Colonic mucosa (tissue), 4 donors: ENCODE measurements at places on chromosomes 1 and 21. TPM values are rescaled to one million over a fixed set of nuclear protein-coding genes. Genes with fewer than 3 reads are reported as not detected.

The LMX1A gene
- total RNA-seq, result 0.22 TPM

The VAV3 gene
- 73.0 TPM for total RNA-seq

The CFHR2 gene
- total RNA-seq, result not detected

- peak overlapping the region; percentile 29 for H3K27ac ChIP-seq
- no peaks in the 10 kb centered on the region for H3K36me3 ChIP-seq
- H3K4me3 ChIP-seq, result peak overlapping the region; percentile 22
- peak; percentile 87 for DNase-seq
Measured at GRCh38 chr1:10494754-10495474, 20.2 kb downstream of the PEX14 start.

- no peak overlapping the region for H3K4me3 ChIP-seq
- no peaks in the 10 kb centered on the region for H3K27me3 ChIP-seq
- DNase-seq, result no peak
- H3K36me3 ChIP-seq, result no peaks in the 10 kb centered on the region
- no peaks in the 10 kb centered on the region for H3K4me1 ChIP-seq
- no peak overlapping the region for H3K27ac ChIP-seq
Measured at GRCh38 chr1:157145076-157145475, 6.9 kb upstream of the ETV3 start.

DNA sequence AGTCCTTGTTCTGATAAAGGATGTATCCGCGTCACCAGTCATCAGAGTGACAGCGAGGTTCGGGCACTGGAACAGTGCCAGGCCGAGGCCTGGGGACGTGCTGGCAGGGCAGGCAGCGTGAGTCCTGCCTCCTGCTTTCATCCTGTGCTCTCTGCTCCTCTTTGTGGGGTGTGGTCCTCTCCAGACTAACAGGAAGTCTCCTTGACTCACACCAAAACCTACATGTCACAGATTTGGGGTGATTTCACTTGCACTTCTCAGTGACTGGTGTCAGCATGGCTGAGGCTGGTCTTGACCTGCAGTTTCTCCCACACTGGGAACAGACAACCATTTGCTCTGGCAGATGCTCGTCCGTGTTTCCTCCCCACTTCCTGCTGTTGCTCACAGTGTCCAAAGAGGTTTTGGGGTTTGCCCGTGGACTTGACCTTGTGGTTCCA is 8.8 kb upstream of the NLRP3 start:
- no peak for DNase-seq
- H3K27me3 ChIP-seq, result no peaks in the 10 kb centered on the region
- no peak overlapping the region for H3K4me3 ChIP-seq
- H3K27ac ChIP-seq, result no peak overlapping the region

DNA sequence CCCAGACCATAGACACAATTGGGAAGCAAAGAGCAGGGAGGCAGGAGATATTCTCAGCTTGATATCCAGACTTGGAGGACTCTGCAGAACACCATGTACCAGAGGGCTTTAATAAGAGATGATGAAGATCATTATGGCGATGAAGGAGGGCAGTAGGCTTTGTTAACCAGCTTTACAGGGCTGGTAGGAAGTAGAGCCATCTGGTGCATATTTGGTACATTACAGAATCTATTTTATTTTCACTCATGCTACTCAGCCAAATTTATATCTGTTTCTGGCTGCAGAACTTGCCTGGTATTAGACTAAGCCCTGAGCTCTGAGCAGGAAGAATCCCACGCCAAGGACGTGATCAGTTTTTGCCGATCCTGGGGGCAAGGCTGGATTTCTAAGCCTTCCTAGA is 61.8 kb upstream of the SYT6 start:
- H3K4me3 ChIP-seq, result no peak overlapping the region
- H3K36me3 ChIP-seq, result no peaks in the 10 kb centered on the region
- no peaks in the 10 kb centered on the region for H3K27me3 ChIP-seq
- no peaks in the 10 kb centered on the region for H3K4me1 ChIP-seq
- no peak overlapping the region for H3K27ac ChIP-seq
- no peak for DNase-seq

- no peak for DNase-seq
- H3K4me3 ChIP-seq, result no peak overlapping the region
- H3K4me1 ChIP-seq, result no peaks in the 10 kb centered on the region
Measured at GRCh38 chr1:7623842-7624241, 147.3 kb upstream of the VAMP3 start.

GRCh38 chr1:16478091-16478490 is 36.0 kb downstream of the RNU1-1 start:
- H3K36me3 ChIP-seq, result no peaks in the 10 kb centered on the region
- no peak overlapping the region for H3K4me3 ChIP-seq
- no peaks in the 10 kb centered on the region for H3K27me3 ChIP-seq
- H3K4me1 ChIP-seq, result no peaks in the 10 kb centered on the region

GRCh38 chr21:45255381-45256020 is 32.2 kb downstream of the POFUT2 start:
- peaks cover 7% of the 10 kb centered on the region for H3K27me3 ChIP-seq
- peak; percentile 32 for DNase-seq
- no peak overlapping the region for H3K4me3 ChIP-seq

DNA sequence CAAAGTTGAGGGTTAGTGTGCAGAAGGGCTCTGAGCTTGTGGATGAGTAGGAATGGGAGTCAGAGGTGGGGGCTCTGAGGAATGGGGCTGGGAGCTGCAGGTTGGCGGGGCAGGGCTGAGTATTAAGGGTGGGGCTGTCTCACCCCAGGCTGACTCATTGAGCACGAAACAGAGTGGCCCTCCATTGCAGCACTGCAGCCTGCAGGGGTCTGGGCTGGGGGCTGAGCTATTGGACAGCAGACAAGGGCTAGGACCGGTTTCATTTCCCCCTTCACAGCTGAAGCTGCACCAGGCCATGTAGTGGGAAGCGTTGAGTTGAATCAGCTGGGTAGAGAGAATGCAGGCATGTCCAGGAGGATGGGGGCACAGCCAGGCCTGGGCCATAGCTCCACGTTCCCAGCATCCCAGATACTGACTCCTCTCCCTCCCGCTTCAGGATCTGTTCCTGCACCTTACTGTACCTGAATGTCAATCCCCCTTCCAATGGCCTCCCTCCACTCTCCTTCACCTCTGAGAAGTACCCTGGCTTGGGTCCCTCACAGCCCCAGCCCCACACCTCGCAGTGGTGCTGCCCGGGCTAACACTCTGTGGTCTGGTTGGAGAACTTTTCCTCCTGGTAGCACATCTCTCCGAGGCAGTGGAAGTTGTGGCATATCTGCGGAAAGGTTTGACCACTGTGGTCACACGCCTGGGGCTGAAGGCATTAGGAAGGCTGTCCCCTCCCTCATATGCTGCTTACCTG is 4.4 kb upstream of the INPP5B start:
- no peaks in the 10 kb centered on the region for H3K4me1 ChIP-seq
- no peaks in the 10 kb centered on the region for H3K36me3 ChIP-seq
- no peak for DNase-seq
- no peak overlapping the region for H3K4me3 ChIP-seq
- no peak overlapping the region for H3K27ac ChIP-seq

- no peaks in the 10 kb centered on the region for H3K36me3 ChIP-seq
- H3K4me1 ChIP-seq, result no peaks in the 10 kb centered on the region
- H3K27ac ChIP-seq, result no peak overlapping the region
- H3K4me3 ChIP-seq, result no peak overlapping the region
Measured at GRCh38 chr1:225578251-225578977, 74.5 kb downstream of the ENAH start.

- H3K4me3 ChIP-seq, result no peak overlapping the region
- no peaks in the 10 kb centered on the region for H3K27me3 ChIP-seq
- no peak for DNase-seq
- H3K36me3 ChIP-seq, result no peaks in the 10 kb centered on the region
Measured at GRCh38 chr21:38240129-38240528, 16.7 kb upstream of the KCNJ15 start.

DNA sequence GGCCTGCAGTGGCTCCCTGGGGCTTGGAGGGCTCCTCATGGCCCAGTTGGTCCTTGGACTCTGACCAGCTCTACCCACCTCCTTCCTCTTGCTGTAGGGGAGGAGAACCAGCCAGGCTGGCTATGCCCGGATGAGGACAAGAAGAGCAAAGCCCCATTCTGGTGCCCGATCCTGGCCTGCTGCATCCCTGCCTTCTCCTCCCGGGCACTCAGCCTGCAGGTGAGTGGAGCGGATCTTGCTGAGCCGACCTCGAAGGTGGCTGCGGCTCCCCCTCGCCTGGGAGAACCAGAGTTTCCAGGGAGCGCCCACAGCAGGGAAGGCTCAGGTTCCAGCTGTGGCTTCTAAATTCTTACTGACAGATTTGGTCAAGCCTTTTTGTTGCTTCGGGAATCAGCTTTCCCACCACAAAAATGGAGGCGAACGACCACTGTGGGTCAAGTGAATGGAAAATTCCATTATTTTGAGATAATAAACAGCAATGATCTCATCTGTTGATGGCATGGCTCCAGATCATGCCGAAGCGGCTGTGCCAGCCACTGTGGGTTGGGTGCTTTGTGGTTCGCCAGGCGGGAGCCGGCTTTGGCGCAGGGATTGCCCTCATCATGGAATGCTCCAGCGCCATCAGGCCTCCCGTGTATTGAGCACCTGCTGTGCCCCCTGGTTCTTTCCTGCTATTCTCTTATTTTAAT is 106.5 kb upstream of the ACTL8 start:
- H3K36me3 ChIP-seq, result peaks cover 14% of the 10 kb centered on the region
- no peaks in the 10 kb centered on the region for H3K4me1 ChIP-seq
- no peaks in the 10 kb centered on the region for H3K27me3 ChIP-seq
- H3K27ac ChIP-seq, result no peak overlapping the region
- no peak for DNase-seq

DNA sequence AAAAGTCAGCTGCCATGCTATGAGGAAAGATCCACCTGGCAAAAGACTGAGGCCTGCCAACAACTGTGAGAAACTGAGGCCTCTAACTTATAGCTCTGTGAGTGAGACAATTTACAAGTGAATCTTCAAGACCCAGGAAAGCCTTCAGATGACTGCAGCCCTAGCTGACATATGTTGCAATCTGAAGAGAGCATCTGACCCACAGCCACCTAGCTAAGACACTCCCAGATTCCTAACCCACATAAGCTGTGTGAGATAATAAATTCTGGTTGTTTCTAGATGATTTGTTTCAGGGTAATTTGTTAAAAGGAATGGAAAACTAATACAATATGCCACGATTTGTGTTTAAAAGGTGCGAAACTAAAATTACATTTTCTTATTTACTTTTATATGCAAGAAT is 55.1 kb downstream of the HFM1 start:
- no peak overlapping the region for H3K4me3 ChIP-seq

DNA sequence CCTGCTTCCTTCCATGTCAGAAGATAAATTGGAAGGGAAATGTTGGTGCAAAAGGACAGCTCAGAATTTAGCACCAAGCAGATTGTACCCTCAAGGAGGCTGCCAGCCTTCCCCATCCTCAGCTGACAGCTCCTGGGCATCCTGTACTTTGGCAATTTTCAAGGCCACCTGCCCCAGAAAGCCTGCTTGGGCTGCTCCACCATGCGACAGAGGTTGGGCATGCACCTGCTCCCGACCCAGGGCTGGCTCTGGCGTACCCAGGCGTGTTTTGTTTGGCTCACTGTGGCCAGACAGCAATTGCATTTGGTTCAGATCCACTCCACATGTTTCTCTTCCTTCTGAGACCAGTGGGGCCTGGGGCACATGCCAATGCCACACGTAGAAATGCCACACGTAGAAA is 547.8 kb downstream of the NPHP4 start:
- H3K4me1 ChIP-seq, result no peaks in the 10 kb centered on the region
- H3K4me3 ChIP-seq, result no peak overlapping the region
- no peaks in the 10 kb centered on the region for H3K36me3 ChIP-seq

DNA sequence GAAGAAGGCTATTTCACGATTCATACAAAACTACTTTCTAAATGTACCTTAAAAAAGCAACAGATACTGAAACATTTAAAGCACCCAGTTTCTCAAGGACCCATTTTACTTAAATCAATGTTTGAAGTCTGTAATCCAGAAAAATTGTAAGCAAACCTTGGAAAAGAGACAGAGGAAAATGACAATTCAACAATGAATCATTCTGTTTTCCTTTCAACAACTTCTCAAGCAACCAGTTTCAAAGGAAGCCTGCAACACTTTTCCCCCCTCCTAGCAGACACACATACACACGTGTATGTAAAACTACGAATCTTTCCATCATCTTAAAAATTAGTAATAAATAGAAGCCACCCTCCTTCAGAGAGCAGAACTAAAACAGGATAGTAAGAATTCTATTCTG is 1.2 kb downstream of the RERE start:
- no peak for DNase-seq

DNA sequence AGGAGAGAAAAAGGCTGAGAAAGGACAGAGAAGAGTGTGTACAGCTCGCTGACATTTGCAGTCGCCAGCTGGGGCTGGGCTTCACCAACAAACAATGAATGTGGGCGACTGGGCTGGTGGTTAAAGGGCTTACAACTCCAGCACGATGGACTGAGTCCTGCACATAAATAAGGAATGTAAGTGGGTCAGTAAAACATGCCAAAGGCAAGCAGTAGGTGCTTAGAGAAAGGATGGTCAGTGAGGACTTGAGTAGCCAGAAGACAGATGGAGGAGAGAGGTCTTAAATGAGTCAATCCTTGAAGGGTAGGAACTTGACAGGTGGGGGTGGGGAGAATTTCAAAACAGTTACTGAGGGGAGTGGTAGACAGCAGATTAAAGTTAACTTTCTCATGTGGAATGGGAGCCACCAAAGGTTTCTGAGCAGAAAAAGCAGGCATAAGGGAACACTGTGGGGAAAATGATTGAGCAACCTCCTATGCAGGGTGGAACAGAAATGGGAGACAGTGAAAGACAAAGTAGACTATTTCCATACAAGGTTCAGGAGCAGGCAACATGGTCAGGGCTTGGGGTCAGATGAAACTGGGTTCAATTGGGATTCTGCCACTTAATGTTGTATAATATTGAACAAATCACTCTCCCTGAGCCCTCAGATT is 37.4 kb downstream of the GADD45A start:
- no peaks in the 10 kb centered on the region for H3K27me3 ChIP-seq
- no peaks in the 10 kb centered on the region for H3K36me3 ChIP-seq
- H3K4me1 ChIP-seq, result no peaks in the 10 kb centered on the region
- H3K4me3 ChIP-seq, result no peak overlapping the region
- H3K27ac ChIP-seq, result no peak overlapping the region

GRCh38 chr1:36752431-36752830 is 269.7 kb upstream of the CSF3R start:
- DNase-seq, result no peak
- no peaks in the 10 kb centered on the region for H3K27me3 ChIP-seq
- no peak overlapping the region for H3K4me3 ChIP-seq
- H3K36me3 ChIP-seq, result no peaks in the 10 kb centered on the region
- H3K4me1 ChIP-seq, result no peaks in the 10 kb centered on the region
